ENCODE measurements at places on chromosomes 7 and 10.

DNA sequence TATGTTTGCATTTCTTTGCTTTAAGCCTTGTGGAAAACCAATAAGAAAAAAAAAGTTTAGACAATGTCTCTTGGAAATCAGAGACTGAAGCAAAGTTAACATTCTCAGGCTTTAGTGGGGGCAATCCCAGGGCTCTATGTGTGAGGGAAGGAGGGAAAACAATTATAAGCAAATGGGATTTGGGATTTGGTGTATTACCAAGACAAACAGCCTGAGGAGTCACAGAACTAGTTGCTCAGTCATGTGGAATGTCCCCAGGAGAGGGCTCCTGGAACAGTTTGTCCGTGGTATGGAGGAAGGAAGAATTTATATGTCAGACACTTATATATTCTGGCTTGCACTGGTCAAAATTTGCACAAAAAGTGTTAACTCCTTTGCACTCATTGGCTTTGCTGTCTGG is 562.9 kb upstream of the TPK1 start:
- DNase-seq: no peak

DNA sequence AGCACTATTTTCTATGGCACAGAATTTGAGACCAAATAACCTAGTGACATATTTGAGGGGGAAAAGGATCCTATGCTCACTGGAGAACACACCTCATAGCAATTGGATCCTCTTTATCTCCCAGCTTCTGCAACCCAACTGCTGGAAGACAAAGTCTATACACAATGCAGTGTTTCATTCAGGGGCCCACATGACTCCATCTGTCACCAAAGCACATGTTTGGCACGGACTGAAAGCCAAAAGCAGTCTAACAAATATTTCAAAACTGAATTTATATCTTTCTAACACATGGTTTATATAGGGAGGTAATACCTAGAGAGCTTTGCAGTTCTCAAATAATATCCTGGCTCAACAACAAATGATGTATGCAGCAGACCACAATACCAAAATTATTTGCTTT is 39.2 kb downstream of the ADAM12 start:
- DNase-seq: peak; percentile 59

DNA sequence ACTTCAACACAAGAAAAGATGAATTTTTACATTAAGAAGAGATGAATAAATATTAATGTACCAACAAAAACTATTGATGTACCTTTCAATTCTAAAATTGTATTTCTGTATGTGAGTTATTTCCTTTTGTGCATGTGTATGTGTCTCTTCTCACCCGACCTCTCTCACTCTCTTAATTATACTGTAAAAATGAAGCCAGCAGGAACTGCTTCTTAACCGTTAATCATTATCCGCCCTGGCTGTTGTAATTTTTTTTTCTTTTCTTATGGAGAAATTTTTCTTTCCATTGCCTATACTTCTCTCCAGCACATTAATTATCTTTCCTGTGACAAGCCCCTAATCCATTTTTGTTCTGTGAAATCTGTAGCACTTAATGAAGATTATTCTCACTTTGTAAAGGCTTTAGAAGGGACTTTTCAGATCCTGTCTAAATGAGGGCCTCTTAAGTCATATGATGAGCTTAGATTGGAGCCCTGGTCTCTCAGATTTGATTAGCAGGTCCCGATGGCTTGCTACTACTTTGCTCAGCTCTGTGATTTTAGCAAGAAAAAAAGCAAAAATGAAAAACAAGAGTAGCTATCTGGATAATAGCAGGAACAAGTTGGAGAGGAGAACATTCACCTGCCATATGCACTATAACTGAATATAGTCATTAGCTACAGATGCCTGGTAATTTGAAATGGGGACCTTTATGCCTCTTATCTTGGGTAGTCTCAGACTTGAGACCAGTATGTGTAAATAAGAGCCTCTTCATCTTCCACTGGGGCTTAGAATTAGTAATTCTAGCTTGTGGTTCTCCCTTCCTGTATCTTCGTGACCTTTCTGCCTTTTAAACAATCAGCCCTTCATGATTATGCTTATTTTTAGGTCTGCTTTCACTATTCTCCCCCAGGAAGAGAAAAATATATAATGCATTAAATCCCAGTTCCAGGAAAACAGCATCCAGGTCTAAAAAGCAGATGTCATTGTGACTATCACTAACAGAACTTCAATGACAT is 80.0 kb upstream of the COL1A2 start:
- DNase-seq: no peak

- no peak for DNase-seq
These were observed 112.4 kb upstream of the JAZF1 start for GRCh38 chr7:28292834-28293526.

DNA sequence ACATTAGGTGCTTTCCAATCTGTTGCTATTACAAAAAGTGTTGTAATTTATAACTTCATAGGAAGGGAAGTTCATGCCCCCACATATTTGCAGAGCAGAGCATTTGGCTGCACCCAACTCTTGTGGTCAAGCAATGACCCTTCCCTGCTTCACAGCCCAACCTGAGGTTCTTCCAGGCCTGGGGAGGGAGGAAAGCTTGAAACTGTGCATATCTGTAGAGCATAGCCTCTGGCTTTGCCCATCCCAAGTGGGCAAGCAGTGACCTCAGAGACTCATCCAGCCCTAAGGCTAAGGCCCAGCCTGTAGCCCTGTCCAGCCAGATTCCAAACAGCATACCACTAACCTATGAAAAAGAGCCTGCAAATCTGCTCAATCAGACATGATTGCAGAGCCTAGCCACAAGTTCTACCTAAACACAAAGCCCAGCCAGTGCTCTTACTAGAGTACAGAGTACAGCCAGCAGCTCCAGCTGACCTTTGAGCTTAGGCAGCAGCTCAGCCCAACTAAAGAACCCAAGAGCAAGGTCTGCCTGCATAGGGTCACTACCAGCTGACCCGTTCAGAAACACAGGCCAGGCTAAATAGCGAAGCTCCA is 14.4 kb upstream of the GSTK1 start:
- DNase-seq: no peak

GRCh38 chr10:132605390-132605789 is 67.8 kb downstream of the INPP5A start:
- no peak for DNase-seq

GRCh38 chr7:140017543-140017942 is 45.2 kb downstream of the PARP12 start:
- DNase-seq: no peak

DNA sequence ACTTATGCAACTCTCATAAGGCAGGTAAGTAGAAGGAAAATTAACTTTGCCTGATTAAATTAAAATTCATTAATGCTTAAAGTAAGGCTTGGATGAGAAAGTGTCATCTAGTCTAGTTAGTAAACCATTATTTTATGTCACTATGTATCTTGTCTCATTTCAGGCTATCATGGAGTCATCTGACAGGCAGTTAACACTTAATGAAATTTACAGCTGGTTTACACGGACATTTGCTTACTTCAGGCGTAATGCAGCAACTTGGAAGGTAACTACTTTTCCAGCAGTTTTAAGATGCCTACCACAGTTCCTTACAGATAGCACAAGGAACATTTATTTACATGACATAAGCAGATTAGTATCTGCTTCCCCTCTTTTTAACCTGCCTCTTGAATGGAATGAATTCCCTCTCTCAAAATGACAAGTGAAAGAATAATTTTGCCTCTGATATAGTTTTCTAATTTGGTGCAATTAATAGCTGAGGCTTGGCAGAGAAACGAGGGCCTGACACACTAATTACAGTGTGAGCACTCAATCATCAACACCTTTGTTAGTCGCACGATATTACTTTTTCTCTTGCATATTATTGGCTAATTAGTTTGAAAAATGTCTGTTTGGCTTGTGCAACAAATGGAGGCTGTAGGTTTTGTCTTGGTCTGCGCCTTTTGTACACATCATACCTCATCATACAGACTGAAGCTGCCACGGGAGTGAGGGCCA is 245.0 kb downstream of the FOXP2 start:
- DNase-seq: no peak

- no peak for DNase-seq
These were observed 2.0 kb upstream of the AKR1B15 start for GRCh38 chr7:134546955-134547354.

DNA sequence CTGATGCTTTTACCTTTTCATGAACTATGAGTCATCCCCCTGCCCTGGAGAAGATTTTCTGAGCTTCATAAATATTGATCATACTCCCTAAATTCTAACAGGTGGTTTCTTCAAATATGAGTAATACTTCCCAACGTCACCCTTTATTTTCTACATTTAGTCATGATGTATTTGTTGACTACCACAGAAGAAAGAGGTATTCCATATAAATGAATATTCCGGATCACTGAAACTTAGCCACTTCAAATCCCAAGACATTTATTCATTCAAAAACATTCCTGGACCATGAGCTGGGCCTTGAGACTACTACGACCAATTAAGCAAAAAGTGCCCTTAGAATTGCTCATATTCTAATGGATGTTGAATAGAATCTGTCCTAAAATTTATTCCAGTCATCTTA is 395.8 kb upstream of the NPVF start:
- DNase-seq: no peak

DNA sequence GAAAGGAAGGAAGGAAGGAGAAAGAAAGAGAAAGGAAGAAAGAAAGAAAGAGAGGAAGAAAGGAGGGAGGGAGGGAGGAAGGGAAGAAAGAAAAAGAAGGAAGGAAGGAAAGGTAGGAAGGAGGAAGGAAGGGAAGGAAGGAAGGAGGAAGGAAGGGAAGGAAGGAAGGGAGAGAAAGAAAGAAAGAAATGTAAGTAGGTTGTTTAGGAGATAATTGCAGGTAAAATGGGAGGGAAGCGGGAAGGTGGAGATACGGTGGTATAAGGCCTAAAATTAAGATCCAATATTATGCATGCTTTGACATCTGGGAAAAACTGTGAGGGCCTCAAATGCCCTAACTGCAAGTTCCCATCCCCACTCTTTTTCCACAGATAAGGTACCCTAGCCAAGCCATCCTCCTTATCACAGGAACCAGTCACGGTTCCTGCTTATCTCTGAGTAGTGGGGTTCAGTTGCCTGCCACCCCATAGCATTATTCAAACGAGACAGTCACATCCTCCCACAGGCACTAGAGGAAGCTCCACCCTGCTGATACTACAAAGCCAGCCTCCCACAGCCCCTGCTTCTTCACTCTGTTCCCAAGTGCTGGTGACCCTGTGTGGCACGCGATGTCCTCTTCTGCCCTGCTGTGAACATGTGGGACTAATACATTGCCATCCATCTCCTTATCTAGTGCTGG is 28.7 kb downstream of the ST8SIA6 start:
- DNase-seq: no peak

- no peak for DNase-seq
These were observed 326.2 kb upstream of the KAT6B start for GRCh38 chr10:74500026-74500704.

- DNase-seq: no peak
These were observed 738 bp downstream of the ETV1 start for GRCh38 chr7:13988731-13989125.
